ENCODE measurements at places on chromosomes 3 and 15.
A peak's percentile ranks its signal among the peaks of the same experiment; 100 is the strongest.

- no peak for DNase-seq
These were observed 73.1 kb upstream of the TSPAN3 start for GRCh38 chr15:77144026-77144425.

DNA sequence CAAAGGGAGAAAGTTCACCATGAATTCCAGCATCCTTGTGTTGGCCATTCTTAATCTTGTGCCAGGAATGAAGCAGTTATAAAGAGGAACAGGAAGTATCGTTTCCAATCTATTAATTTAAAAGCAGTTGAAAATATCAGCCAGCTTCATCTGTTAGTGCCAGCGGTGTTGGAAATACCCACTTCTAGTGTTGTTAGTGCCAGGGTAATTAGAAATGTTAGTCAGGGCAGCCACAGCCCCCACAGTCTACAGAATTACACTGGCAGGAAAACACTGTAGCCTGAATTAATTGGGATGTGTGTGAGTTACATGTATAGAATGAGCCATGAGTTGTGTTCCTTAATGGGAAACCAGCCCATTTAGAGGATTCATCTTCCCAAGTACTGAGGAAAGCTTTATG is 127.8 kb downstream of the GHSR start:
- no peak for DNase-seq

DNA sequence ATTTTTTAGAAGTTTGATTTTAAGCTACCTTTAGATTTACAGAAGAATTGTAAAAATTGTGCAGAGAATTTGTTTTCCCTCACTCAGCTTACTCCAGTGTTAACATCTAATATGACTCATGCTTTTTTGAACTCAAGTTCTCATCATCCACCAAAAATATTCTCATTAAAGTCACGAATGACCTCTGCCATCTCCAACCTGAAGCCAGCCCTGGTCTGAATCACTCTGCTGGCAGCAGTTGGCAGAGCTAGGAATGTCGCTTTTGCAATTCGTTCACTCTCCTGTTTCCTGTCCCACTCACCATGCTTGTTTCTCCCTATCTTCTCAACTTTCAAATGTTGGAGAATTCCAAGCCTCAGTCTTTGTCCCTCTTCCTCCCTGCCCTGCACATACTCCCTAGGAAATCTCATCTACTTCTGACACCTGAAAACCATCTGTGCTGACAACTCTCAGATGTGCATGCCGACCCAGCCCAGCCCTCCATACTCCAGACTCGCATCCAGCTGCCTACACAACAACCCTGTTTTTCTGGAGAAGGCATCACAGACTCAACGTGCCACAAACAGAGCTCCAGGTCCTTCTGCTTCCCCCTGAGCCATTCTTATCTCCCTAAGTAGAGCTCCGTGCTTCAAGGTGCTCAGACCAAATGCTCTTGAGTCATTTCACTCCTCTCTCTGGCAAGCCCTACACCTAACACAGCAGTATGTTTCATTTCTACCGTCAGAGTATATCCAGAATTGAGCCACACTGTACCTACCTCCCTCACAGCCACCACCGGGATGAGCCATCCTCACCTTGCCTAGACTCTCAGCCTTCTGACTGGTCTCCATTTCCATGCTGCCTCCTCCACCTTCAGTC is 24.9 kb downstream of the PRR23E start:
- no peak for DNase-seq

DNA sequence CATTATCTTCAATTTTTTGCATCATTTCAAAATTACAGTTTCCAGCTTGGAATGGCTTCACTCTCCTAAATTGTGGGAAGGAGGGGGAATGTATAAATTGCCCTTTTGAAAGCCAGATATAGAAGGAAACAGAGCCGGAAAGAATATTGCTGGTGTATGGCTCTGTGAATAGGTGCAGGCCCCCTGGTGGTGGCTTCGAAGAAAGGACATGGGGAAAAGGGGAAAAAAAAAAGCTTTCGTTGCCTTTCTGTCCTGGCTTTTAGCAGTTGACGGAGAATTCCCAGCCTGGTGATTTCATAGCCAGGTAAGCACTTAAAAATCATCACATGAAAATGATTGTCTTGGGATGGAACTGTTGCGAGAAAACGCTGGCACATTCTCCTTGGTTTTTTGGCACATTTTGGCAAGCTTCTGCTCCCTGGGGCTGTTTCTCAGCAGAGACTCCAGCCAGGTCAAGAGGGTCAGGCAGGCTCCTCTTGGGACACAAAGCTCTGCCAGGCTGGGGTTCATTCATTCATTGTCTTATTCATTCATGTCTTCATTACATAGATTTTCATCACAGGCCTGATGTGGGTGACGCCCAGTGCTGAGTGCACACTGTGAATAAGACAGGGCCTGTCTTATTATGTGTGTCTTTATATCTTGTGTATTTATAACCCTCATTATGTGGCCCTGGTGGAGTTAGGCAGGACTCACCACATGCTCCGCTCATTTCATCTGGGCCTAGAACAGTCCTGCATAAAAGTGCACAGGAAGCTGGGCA is 300.0 kb upstream of the TPM1 start:
- DNase-seq: peak; percentile 85

GRCh38 chr3:138938877-138939560 is 7.9 kb downstream of the FOXL2 start:
- DNase-seq: no peak

DNA sequence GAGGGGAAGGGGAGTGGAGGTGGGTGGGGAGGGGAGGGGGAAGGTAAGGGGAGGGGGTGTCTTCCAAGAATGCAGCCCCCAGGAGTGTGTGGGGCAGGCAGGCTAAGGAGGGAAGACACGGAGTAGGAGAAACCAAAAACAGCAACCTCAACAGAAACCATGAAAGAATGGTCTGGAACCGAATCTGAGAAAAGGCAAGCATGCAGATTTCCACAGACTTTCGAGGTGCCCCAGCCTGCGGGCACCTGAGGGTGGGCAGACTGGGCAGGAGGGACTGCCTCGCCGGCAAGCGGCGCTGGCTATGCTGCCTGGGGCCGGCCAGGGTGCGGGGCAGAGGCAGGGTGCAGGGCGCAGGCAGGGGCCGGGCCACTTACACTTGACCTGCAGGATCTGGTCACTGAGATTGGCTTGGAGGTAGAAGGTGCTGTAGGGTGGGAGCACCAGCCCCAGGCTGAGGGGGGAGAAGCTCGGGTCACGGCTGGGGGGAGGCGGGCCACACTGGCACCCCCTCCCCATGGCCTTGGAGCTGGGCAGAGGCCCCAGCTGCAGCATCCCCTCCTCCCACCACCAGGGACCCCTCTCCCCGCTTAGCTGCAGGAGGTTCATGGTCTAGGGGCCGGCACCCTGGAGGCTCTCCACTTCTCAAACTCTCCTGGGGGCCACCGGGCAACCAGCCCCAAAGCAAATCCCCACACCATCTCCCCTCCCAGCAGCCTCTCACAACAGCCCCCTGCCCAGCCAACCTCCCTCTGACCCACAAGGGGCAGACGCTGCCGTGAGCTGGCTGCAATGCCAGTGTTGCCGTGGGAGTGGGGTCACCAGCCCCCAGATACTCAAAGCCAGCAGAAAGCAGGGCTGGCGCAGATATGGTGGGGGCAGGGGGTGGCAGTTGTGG is 15.3 kb upstream of the TMEM115 start:
- no peak for DNase-seq

DNA sequence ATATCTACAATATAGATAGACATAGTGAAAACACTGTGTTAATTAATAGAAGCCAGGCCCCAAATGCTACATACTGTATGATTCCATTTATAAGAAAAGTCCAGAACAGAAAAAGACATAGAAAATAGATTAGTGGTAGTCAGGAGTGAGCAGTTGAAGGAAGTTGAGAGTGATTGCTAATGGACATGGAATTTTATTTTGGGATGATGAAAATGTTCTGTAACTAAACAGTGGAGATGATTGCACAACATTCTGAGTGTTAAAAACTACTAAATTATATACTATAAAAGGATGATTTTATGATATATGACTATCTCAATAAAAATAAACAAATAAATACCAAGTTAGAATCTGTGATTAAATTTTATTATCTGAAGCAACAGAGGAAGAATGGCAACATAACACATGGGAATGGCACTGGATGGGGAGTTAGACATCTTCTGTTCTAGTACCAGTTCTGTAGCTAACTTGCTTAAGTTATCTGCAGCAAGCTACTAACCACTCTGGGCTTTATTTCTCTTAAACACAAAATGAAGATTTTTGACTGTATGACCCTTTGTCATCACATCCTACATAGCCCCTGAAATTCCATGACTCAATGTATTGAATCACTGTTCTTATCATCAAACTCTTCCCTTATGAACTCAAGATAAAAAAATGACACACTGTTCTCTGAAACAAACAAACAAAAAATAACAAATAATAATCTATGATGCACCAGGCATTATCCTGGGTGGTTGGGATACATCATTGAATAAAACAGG is 612.7 kb downstream of the TBL1XR1 start:
- DNase-seq: no peak

DNA sequence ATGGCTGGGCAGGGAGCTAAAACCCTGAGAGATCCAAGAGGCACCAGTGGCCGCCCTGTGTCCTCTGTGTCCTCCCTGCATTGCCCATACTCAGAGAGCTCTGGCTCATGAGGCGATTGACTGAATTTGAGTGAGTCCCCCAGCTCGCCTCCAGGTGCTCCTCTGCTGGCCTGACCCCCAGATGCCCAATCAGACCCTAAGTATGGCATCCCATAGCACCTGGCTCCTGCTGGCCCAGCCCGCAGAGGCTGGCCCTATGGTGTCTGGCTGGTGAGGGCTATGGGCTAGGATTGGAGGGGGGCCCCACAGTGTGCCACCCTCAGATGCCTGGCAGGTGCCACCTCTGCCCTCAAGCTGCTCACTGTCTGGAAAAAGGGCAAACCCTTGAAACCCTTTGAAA is 1.6 kb upstream of the TKT start:
- no peak for DNase-seq

- no peak for DNase-seq
These were observed 389.3 kb downstream of the GABRG3 start for GRCh38 chr15:27360316-27360715.

- no peak for DNase-seq
These were observed 81.3 kb upstream of the RNF7 start for GRCh38 chr3:141656771-141657170.

DNA sequence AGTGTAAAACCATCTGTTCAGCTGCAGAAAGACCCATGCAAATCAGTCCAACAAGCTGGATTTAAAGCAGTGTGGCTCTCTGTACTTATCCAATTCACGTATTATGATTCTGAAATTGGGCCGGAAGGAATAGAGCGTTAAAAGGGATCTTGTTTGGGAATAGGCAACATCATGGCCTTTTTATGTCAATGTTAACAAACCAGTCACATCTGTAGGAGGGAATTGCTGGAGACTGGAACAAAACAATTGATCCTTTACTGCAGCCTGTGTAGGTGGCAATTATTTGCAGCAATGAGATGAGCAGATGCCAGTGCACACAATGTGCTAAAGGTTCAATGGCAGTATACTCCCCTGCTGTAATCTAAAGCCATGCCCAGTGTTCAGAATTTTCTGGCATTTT is 887.4 kb upstream of the ROBO1 start:
- DNase-seq: no peak

DNA sequence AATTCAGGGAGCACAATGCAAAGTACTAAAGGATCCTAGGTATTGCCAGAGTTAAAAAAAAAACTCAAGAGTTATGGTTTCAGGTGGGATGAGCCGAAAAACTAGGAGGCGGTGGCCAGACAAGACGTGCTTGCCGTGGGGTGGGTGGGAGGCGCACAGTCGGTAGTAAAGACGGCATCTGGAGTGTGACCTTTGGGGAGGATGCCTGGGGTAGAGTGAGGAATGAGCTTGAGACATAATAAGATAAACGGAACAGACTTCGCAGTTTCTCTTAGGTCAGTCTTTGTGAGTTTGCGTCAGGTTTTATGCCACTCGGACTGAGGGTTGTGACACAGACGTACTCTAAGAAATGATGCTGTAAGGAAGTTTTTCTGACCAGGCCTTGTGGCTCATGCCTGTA is 139.6 kb downstream of the LRRK1 start:
- peak; percentile 52 for DNase-seq

GRCh38 chr3:14177580-14178246 is 688 bp downstream of the XPC start:
- no peak for DNase-seq

GRCh38 chr3:183306798-183307671 is 54.0 kb downstream of the B3GNT5 start:
- DNase-seq: peak; percentile 83

DNA sequence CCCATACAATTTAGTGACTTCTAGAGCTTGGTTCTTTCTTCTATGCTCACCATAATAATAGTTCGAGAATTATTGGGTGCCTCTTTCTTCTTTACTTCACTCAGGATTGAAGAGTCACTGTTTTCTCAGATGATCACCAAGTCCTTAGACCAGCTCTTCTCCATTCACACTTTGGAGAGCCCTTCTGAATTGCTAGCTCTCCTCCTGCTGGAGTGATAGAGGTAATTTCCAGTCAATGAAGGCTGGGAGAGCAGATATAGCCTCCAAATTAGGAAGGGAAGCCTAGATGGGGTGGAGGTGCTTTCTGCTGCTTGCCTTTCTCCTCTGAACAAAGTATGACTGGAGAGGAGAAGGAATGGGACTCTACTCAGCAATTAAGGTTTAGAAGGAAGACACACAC is 10.7 kb upstream of the BBX start:
- DNase-seq: no peak

GRCh38 chr3:110413266-110413665 is 658.4 kb upstream of the NECTIN3 start:
- DNase-seq: no peak

- DNase-seq: no peak
These were observed 565.4 kb downstream of the ROBO2 start for GRCh38 chr3:77605308-77605707.

- no peak for DNase-seq
These were observed 416.2 kb downstream of the NR2F2 start for GRCh38 chr15:96746665-96747064.

DNA sequence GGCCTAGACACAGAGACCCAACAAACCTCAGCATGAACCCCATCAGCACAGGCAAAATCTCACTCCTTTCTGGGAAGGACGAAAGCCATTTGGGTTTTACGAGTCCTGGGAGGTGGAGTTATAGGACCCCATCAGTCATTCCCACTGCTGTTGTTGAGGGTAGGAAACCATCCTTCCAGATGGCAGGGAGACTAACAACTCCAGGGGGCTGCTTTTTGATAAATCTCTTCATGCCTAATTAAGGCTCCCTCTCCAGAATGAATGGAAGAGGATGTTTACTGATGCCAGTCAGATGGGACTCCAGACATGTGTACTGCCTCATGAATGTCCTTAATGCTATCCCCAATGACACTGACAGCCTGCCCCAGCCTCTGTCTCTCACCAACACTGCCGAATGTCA is 75.3 kb downstream of the ST8SIA2 start:
- no peak for DNase-seq

DNA sequence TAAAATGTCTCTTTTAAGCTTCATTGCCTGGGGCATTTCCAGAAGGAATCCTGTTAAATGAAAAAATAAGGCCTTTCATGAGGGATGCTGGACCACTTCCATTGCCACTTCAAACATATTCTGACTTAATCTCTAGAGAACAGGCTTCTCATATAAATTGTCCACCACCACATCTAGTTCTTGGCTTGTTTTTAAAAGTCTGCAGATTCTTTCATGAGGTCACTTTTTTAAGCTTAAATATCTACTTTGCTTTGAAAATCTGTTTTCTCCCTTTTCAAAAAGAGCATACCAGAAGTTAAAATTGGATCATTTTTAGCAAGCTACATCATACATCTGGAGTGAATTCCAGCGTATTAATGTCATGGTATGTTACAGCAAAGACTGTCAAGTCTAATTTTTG is 131.6 kb downstream of the C3orf70 start:
- DNase-seq: no peak

Data from suprapubic skin (tissue), 4 donors.